Stimulated activated CD4-positive, alpha-beta T cell treated with anti-CD3 and anti-CD28 coated beads, Interleukin-15, amount 100 ng/mL, for 1 hour (primary cell): ENCODE measurements at places on chromosomes 4 and X.

DNA sequence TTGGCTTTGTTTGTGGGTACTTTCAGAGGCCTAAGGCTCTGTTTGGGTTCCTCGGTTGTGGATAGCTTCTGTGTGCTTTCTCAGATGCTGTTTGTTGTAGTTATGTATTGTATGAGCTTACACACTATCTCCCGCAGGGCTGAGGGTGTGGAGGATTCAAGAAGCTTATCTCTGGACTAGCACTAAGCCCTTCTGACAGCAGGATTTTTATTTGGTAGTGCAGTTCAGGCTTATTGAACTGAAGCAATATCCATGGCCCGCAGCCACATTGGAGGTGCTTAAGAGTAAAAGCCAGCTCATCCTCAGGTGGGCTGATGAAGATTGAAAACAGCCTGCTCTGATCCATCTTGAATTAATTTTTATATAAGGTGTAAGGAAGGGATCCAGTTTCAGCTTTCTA, 128.2 kb downstream of the RASGEF1B start:
- DNase-seq, result no peak

- DNase-seq, result no peak
Measured at GRCh38 chr4:152529880-152530279, 6.0 kb downstream of the FBXW7 start.

GRCh38 chr4:124123181-124123580, 589.4 kb downstream of the ANKRD50 start:
- DNase-seq, result no peak

GRCh38 chr4:30208731-30209435, 511.3 kb upstream of the PCDH7 start:
- DNase-seq, result no peak

- DNase-seq, result no peak
Measured at GRCh38 chr4:6493658-6494304, 21.4 kb upstream of the PPP2R2C start.

DNA sequence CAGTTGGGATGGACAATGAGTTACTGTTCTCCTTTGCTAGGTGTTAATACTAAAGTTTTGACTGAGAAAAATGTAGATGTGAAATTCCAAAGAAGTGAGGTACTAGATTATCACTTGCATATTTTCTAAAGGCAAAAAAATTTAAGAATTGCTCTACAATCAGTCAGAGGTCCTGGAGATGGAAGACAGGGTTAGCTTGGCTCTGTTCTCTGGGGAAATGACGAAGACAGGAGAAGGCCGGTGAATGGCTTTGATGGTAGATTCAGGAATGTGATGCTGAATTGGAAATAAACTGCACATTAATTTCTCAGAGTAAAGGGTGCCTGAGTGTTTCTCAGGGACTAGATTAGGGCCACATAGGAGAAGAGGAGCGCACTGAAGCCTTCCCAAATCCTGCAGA, 214.0 kb upstream of the LEF1 start:
- DNase-seq, result no peak

- DNase-seq, result no peak
Measured at GRCh38 chr4:6424425-6424824, 48.0 kb downstream of the PPP2R2C start.

DNA sequence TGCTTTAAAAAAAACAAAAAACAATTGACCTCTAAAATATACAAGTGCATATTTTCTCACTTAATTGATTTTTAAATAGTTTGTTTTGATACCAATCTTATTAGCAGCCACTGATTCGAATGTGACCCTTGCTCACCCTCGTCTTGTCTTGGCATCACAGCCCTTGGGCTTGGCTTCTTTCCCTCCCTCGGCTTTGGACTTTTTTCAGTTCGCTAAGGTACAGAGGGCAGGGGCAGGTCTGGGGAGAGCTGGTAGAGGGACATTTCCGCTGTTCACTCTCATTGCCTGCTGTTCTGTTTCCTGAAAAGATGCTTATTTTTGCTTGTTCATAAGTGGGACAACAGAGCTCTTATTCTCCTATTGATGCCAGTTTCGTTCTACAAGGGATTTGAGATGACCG, 88.5 kb upstream of the RPS6KA3 start:
- DNase-seq, result no peak

DNA sequence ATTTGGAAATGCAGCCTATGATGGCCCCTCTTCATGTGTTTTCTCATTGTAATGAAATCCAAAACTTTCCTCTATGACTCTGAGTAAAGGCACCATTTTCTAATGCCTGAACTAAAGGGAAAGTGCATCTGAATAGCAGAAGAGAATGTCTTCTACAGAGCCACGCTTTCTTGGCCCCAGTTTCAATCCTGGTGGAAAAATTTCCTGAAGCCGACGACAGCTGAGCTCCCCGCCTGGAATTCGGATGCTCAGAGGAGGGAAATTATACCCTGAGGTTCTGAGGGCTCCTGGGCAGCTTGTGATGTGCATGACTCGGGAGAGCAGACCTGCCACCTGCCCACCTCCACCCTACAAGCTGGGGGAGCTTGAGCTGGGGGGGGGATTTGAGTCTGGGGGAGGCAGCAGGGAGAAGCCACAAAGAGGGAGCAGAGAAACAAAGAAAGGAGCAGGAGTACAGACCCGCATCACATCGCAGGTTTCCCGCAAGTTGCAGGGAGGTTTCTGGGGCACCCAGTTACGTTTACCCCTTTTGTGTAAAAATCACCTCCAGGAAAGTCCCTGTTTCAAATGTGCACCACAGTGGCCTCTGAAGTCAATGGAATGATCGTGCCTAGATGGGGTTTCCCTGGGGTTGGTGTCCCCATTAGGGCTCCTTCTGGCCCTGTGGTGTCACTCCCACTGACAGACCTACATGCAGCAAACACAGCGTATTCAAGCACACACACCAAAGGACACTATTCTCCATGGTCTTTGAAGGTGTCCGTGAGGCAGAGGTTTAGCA, 145.6 kb upstream of the RBPJ start:
- DNase-seq, result no peak

DNA sequence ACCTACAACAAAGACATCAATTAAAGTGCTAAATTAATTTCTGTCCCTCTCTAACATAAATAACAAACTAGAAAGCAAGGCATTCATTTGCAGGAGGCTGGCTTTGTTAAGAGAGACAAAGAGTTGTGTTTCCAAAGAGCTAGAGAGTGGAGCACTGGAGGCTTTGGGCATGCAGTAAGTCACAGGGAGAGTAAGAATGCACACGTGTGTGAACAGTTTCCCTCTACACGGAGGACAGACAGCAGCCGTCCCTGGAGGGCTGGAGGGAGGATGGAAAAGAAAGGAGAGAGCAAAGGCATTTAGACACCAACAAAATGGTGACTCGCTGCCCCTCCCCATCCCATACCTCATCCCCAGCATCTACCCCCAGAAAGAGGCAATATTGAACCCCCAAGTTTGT, 20.4 kb upstream of the DCHS2 start:
- no peak for DNase-seq
